ENCODE measurements at places on chromosomes 13 and 19.

GRCh38 chr13:50711131-50711815 lies 132.2 kb downstream of the DLEU7 start:
- no peak for DNase-seq

GRCh38 chr13:32383836-32384618 lies 43.9 kb downstream of the N4BP2L1 start:
- no peak for DNase-seq

DNA sequence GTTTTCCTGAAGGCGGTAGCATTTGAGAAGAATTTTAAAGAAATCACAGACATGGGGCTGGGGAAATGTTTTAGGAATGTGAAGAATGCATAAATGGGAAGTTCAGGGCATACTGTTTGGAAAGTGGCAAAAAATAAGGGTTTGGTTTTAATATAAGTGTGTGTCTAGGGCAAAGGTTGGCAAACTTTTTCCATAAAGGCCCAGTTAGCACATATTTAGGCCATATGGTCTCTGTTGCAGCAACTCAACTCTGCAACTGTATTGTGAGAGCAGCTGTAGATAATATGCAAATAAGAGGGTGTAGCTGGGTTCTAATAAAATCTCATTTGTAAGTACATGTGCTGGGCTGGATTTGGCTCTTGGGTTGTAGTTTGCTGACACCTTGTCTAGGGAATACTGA lies 521.9 kb downstream of the DIAPH3 start:
- DNase-seq, result no peak

DNA sequence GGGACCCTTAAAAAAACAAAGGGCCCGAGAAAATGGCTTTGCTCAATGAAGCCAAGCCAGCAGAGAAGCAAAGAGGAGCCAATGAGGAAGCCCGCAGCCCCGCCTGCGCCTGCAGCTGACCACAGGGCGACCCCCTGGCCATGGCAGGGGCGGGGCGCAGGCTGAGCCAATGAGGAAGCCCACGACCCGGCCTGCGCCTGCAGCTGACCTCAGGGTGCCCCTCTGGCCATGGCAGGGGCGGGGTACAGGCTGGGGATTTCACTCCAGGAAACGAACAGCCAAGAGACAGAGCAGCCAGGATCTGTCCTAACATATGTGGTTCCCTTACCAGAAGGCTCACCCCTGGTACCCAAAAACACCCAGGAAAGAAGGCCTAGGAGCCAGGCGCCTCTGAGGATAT lies 101.4 kb downstream of the STK24 start:
- DNase-seq, result no peak

GRCh38 chr13:39766464-39767158 lies 111.1 kb downstream of the COG6 start:
- DNase-seq, result no peak

GRCh38 chr13:57636816-57637215 lies 5.3 kb downstream of the PCDH17 start:
- DNase-seq, result no peak

DNA sequence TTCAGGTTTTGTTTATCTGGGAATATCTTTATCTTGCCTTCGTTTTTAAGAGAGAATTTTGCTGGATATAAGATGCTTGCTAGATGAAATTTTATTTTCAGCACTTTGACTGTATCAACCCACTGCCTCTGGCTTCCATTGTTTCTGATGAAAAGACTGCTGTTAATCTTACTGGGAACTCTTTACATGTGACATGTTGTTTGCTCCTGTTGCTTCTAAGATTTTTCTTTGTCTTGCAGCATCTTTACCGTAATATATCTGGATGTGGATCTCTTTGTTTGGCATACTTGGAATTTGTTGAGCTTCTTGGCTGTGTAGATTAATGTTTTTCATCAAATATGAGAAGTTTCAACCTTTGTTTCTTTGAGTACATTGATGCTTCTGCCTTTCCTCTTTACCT lies 18.0 kb upstream of the CEBPG start:
- DNase-seq, result no peak
